ENCODE measurements at places on chromosomes 2 and 18. TPM values are rescaled to one million over a fixed set of nuclear protein-coding genes. Genes with fewer than 3 reads are reported as not detected.

Gene MIB1
- total RNA-seq, result 23.5 TPM

Gene GNLY
- not detected for total RNA-seq

Gene IL1RL2
- not detected for total RNA-seq

Gene GBX2
- 5.3 TPM for total RNA-seq

Gene REG3A
- not detected for total RNA-seq

Gene ANKRD62
- total RNA-seq, result not detected
